Amygdala (tissue), 56 donors: ENCODE measurements at places on chromosomes 11 and 22.
A peak's percentile ranks its signal among the peaks of the same experiment; 100 is the strongest.

DNA sequence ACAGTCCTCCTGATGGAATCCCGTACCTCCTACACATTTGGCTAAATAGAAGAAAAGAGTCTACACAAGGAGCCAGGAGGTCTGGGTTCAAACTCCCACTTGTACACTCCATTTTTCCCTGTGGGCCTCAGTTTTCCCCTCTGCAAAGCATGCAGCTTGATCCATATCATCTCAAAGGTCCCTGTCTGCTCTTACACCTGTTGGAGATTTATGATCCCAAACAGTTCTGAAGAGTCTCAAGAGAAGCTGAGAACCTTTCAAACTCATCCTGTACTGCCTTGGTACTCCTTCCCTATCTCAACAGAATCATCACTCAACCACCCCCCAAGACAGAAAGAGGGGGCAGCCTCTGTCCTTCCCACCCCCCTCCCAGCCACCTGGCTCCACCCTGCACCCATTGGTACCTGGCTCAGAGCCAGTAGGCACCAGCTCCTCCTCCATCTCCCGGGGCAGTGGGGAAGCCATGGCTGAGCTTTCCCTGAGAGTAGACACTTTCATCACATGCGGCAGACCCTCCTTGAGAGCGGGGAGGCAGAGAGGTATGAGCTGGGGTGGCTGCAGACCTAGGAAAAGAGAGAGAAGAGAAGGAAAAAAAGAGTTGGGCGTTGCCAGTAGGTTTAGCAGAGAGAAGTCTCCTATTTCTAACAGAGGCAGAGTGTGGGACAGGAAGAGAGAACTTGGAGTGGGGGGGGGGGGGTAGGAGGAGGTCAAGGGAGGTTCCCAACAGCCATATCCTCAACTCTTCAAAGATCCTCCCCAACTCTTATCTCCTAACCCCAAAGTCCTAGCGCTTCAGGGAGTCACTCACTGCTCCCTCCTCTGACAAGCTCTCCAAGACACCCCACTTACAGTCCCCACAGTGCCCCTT, 3.1 kb downstream of the TNKS1BP1 start:
- DNase-seq, result no peak

- no peak for DNase-seq
Observed at GRCh38 chr11:60240662-60241061, 2.3 kb downstream of the MS4A4E start.

GRCh38 chr11:84437071-84437980, 1151.2 kb upstream of the CCDC90B start:
- DNase-seq, result peak; percentile 15

GRCh38 chr11:16843294-16843693, 104.8 kb downstream of the C11orf58 start:
- no peak for DNase-seq

GRCh38 chr11:66068154-66068821, 1.8 kb upstream of the PACS1 start:
- DNase-seq, result peak; percentile 45

- no peak for DNase-seq
Observed at GRCh38 chr22:46083383-46084350, 66.7 kb upstream of the PPARA start.

DNA sequence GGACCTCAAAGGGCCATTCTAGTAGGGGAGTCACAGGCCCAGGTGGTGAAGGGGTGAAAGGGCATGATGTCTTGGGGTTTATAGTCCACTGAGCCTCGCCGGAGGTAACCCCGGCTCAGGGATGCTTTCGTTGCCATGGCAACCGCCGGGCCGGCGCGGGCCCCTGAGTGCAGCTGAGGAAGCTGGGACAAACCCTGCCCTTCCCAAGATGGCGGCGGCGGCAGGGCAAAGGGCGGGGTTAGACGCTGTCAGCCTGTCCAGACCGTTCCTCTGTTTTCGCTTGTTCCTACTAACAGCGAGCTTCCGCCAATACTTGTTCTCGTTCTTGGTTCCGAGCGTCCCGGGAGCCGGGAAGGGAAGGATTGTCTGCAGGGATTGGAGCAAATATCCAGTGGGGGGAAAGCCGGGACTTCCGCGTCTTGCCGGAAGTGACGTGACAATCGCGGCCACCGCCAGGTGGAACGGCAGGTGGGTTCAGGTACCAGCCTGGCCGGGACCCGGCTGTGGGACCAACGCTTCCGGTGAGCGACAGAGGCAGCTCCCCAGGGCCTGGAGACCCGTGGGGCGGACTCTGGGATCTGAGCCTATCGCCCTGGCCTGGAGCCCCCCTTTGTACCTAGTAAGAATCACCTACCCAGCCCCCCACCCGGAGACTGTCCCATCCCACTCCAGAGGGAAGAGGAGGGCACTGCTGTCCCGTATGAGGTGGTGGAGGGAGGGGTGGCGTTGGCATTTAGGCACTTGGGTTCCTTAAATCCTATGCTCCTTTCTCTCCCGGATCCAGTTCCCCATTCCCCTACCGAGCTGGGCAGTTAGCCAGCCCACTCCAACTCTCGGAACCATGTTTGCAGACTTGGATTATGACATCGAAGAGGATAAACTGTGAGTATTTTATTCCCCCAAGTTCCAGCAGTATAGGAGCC, at the start of gene PICK1:
TSS of gene PICK1 (plus strand) at position 436 of the 923 bp plus-strand sequence. CDS start at position 842, 406 bp downstream.
- DNase-seq, result peak; percentile 93

DNA sequence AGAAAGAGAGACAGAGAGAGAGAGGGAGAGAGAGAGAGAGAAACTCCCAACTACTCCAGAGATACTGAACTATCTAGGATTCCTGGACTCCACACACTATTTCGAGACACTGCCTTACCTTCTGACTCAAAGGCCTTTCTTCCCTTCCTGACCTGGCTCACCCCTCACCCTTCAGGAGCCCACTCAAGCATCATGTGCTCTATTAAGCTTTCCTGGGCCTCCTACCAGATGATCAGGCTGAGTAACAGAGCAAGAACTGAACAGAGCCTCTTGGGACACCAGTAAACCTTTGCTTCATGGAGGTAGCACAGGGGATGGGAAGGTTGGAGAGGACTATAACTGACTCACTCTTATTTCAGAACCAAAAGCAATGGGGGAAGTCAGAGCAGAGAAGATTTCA, 31.4 kb downstream of the PLEKHA7 start:
- no peak for DNase-seq

DNA sequence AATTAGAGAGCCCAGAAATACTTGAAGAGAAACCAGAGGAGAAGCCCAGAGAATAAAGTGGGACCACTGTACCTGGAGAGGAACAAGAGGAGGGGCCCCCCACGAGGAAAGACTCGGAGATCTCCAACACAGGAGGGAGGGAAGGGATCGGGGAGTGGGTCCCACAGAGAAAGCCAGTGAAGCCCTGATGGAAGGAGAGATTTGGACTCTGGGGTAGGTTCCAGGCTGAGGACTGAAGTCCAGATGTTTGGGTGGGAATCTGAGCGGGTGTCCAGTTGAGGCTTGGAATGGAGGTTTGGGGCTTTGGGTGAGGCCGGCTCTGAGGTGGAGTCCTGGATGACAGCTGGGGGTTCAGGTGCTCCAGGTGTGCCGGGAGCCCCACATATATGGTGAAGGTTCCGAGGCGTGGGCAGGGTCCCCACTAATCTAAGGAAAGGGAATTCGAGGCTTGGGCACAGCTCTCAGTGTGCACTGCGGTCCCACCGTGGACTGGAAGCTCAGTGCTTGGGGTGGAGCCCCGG, 32.6 kb downstream of the PDE2A start:
- no peak for DNase-seq

DNA sequence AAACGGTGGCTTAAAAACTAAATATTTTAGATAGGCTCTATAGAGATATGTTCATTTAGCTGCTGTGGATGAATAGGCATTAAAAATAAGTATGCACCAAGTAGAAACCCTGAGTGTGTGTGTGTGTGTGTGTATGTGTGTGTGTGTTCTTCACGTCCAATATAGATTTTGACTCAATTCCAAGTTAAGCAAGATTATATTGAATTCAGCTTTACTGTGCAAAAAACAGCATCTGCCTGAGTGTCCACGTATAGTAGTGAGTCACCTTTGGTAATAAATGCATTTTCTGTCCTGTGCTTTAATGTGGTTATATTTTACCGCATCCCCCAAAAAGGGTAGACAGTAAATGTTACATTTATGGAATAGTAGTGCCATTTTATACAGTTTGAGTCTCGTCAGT, 71.2 kb downstream of the PDHX start:
- no peak for DNase-seq

DNA sequence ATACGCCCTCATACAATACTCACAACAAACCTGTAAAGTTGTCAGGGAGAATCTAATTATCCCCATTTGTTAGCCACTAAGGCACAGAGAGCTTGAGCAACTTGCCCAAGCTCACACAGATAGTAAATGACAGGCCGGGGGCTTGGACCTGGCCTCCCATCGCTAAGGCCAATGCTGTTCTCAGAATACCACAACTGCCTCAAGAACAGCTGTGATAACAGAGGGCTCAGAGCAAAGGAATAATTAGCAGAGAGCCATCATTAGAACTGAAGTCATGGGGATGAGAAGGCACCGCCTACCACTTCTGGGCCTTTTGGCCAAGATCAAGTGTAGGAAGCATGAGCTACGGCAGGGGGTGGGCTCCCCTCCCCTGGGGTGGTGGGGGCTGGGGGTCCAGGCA, 98.6 kb downstream of the FEZ1 start:
- DNase-seq, result no peak

- no peak for DNase-seq
Observed at GRCh38 chr11:86176165-86176884, 68.2 kb upstream of the EED start.

DNA sequence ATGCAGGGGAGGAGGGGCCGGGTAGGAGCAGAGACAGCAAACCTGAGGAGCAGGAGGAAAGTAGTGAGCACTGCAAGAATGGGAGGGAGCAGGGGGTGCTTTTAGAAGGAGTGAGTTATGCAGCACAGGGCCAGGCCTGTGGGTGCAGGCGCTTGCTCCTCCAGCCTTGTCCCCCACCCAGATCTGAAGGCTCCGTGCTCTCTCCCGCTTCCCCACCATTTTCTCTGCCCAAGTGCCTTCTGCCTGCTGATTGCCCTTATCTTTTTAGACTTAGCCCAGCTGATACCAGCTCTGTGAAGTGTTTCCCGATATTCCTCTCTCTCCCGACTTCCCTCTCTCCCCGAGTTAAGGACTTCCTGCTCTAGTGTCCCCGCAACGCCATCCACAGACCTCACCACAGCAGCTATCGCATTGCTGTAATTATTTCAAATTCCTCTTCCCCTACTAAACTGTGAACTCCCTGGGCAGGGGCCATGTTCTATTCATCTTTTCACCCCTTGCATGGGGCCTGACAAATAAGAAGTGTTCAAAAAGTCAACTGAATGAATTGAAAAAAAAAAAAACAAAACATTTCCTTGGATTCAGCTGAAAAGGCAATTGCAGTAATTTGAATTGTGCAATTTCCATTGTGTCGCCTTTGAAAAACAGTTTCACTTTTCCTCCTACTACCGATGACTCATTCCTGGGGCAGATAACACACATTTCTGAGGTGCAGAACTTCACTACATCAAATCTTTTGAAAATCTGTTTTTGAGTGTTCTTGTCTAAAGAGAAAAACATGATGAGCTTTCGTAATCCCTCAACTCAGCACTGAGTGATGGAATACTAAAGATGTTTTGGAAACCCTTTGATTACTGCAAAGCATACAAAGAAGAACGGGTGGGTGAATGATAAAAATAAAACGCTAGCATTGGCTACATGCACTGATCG, 69.7 kb upstream of the BMAL1 start:
- DNase-seq, result no peak

DNA sequence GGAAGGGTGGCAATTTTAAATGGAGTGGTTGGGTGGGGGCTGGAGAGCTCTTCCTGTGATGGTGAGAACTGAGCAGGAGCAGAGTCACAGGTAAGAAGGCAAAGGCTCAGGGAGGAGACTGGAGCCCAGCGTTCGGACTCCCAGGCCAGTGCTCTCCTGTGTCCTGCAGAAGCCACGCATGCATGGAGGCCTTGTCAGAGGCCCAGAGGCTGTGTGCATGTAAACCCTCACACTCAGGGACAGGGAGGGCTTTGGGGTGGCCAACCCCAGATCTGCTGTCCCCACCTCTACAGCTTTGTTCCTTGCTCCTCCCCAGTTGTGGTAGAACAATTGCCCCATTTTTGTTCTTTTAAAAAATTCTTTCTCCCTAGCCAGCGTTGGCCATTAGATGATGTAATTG, 130.4 kb upstream of the PARVA start:
- no peak for DNase-seq

DNA sequence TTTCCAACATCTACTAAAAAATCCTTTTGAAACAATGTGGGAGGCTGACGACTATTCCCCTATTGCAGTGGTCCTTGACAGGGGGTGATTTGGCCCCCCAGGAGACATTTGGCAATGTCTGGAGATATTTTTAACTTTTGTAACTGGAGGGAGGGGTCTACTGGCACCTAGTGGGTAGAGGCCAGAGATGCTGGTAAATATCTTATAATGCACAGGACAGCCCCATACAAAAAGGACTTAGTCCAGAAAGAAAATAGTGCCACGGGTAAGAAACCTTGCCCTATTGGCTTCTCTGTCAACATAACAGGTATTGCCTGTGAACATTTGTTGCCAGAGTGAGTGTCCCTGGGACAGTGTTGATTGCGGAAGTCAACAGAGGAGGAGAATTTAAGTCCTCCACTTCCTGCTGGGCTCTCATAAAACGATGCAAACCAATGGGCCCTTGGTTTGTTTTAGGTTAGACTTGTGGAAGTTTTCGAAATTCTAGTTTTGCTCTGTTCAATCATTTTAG, 101.6 kb downstream of the MAML2 start:
- DNase-seq, result no peak

DNA sequence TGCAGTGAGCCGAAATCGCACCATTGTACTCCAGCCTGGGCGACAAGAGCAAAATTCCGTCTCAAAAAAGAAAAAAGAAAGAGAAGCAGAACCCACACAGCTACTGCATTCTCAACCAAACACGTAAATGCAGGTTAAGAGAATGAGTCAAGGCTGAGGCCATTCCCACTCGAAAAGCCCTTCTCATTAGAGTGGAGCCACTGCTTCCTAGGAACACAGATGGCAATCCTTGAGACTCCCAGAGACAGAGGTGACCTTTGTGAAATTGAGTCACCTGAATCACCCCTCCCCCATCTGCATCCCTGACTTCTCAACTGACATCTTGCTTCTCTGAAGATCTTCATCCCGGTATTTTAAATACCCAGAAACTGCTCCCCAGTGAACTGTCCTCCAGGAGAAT, 8.2 kb downstream of the PACSIN2 start:
- no peak for DNase-seq
